ENCODE measurements at places on chromosomes 1 and 21.

DNA sequence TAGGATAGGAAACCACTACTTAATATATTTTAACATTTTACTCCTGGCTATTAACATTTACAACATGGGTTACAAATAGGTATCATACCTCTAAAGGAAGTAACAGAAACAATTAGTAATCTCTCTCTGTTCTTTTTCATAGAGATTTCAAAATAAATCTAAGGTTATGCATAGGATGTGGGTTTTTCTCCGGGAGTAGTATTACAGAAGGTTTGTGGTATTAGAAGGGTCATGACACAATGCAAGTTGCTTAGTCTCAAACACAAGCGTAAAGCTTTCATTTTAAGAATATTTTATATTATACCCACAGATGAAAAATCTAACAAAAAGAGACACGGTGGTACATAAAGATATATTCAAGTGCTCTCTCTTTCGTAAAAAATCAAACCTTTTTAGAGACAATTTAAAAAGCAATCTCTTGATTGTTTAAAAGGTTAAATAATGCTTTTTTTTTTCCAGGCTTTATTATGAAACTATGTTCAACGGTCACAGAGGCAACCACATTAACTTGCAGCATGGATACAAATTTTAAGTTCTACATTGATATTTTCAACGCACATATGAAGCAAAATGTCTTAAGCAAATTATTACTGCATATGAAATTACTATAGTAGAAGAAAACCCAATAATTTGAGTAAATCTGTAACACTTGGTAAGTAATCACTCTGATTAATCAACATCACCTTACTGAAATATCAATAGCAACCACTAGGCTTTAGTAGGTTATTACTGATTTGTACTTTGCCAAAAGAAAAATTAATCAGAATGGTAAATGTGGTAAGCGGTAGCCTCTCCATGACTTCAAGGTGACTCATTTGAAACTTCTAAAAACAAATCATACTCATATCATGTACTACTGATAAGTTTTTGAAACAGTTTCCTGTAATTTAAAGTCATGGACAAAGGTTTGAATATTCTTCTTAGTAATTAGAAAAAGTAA, 97.4 kb upstream of the GFI1 start:
- no peak for DNase-seq

- DNase-seq, result no peak
Observed at GRCh38 chr1:151713044-151713443, 3.6 kb downstream of the CELF3 start.

- no peak for DNase-seq
Observed at GRCh38 chr1:34845131-34845901, 14.2 kb downstream of the SMIM12 start.

DNA sequence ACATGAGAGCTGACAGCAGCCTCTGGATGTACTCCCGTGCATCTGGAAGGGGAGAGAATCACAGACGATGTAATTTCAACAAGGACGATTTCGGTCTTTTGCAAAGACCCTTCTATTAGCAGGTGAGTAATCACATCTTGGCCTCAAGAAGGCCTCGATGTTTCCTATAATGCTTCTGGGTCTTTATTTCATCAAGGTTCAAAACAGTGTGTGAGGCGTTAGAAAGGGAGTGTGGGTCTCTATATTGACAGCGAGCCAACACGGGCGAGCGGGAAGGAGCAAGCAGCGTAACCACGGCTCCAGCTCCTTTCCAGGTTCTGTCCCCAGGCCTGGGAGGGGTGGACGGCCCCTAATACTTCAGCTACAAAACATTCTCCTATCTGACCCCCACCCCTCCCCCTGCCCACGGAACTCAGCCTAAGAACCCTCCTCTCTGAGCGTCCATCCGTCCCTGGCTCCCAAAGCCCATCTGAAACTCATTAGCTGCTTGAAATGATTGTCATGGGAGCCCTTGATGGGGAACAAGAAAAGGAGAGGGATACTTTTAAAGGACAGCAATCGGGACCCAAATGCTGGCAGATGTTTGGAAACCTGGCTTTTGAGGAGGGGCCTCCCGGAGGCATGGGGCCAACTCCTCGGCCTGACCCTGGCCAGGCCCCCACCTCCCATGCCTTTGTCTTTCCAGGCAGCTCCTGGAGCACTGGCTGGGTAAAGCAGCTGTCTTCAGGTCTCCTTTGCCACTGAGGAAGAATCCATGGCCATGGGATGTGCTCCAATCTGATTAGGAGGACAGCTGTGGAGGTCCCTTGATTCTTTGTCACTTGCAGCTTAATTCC, 250.8 kb downstream of the FOXD2 start:
- no peak for DNase-seq

DNA sequence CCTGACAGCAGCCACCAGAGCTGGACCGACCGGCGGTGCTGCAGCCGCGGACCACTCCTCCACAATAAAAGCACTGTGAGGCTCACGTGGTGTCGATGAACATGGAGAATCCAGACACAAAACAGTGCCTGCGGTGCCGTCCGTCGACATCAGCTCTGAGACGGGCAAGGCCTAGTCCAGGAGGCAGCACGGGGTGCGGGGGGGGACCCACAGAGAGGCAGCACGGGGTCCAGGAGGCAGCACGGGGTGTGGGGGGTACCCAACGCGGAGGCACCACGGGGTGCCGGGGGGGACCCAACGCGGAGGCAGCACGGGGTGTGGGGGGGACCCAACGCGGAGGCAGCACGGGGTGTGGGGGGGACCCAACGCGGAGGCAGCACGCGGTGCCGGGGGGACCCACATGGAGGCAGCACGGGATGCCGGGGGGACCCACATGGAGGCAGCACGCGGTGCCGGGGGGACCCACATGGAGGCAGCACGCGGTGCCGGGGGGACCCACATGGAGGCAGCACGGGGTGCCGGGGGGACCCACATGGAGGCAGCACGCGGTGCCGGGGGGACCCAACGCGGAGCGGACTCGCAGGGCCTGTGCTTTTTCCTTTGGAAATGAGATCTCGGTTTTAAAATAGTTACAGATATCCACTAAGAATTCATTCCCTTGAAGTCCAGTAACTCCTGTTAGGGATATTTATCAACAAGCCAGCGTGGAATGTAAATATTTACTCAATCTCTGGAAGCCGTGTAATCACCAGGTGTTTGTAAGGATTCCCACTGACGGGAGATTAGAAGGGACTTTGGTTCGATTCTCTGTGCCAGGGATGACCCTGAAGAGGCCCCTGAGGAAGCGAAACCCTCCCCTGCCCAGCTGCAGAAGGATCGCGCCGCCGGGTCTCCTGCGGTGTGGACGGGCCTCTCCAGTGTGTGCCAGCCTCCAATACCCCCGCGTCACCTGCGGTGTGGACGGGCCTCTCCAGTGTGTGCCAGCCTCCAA, 52.1 kb downstream of the COL6A1 start:
- no peak for DNase-seq

GRCh38 chr1:155210314-155211104, 2.0 kb downstream of the MTX1 start:
- DNase-seq, result no peak

Data from NCI-H2171 (cell line).